ENCODE measurements at places on chromosomes 3 and 15.

DNA sequence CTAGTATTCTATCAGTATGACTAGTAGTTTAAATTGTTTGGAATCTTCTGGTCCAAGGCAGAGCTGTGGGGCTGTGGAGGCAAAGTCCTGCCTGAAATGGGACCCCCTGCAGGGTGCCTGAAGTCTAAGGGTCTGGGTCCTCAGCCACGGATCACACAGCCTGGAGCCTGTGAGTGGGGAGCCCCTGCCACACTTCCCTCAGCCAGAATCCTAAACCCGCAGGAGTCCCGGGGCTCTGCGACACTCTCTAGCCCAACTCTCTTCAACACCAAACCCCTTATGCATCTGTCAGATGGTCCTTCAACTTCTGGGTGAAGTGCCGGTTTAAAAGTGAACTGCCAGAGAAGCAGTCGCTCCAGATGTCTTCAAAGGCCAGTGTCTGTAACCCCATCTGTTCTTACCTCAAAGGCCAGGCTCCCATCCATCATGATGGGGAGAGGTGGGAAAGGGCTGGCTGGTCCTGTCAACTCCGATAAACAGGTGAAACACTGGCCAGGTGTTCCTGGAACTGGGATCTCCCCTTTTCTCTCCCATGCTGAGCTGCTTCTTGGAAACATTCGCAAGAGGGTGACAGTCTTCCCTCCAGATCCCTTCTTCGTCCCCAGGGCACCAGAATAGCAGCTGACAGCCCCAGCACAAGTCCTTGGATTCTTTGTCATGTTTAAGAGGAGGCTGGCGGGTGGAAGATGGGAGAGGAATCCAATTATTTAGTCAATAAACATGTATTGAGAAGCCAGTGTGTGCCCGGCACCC lies 45.6 kb downstream of the CPN2 start:
- no peak for DNase-seq

GRCh38 chr15:57667171-57667849 lies 39.2 kb upstream of the POLR2M start:
- no peak for DNase-seq

GRCh38 chr3:99607151-99607550 lies 31.2 kb upstream of the COL8A1 start:
- DNase-seq, result no peak

DNA sequence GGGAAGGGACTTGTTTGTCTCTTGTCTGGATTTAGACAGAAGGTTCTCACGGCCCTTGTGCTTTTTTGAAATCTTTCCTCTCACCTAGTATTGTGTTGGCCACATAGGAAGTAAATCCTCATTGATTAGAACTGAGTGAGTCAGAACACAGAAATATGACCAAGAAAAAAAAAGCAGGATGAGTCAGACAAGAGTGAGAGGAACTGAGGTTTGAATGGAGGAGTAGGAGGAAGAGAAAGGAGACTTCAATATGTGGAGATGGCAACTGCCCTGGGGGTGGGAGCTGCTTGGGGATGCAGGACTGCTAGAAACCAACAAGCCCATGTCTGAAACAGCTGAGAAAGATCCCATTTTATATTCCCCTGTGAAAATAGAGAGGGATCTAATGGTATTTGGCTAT lies 194.1 kb upstream of the ZBTB20 start:
- DNase-seq, result no peak

GRCh38 chr3:127439621-127440020 lies 150.9 kb downstream of the TPRA1 start:
- no peak for DNase-seq

- DNase-seq, result no peak
These were observed 23.9 kb upstream of the CTXND1 start for GRCh38 chr15:80275961-80276360.

GRCh38 chr15:85167568-85167967 lies 185.9 kb downstream of the PDE8A start:
- no peak for DNase-seq

DNA sequence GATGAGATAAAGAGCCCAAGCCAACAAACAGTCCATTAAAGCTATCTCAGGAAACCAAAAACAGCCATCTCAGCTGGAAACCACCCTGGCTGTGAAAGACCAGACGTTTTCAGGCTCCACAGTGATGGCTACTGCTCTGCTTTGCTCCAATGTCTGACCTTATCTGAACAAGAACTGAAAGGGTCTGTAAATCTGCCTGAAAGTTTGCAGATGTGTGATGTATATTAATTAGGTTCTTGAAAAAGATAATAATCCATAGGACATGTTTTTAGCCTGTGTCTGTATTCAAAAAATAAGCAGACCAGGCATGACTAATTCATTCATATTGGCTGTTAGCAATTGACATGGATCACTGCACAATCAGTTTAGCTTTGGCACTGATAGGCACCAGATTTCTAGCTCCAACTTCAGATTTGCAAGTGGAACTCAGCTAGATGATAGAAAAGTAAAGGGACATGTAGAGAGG lies 611.4 kb upstream of the NAALADL2 start:
- DNase-seq, result no peak

- no peak for DNase-seq
These were observed 10.9 kb upstream of the NCKIPSD start for GRCh38 chr3:48696601-48697000.

DNA sequence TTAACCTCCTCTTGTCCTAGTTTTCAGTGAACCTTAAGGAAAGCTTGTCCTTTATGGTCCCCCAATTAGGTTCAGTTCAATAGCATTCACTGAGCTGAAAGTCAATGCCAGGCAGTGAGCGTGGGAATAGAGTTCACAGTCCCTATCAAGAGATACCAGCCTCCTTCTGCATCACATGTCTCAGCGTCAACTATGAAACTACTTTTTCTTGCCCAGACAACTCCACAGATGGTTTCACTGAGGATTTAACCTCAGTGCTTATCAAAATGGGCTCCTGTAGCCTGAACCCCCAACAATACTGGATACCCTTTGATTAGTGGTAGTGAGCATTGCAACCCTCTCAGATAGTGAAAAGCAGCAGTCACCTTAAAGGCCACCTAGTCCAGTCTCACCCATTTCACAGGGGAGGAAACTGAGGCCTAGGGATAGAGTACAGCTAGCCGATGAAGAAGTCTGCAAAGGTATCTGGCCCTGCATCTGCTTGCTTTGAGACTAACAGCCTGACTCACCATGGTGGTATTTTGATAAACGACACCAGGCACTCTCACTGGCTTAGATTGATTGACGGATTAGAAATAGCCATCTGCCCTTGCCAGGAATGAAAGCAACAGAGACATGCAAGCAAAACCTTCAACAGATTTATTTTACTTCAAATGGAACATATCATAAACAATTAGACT lies 1.6 kb upstream of the UBA3 start:
- DNase-seq, result no peak

- DNase-seq, result no peak
These were observed 61.3 kb downstream of the TBL1XR1 start for GRCh38 chr3:177135841-177136492.

DNA sequence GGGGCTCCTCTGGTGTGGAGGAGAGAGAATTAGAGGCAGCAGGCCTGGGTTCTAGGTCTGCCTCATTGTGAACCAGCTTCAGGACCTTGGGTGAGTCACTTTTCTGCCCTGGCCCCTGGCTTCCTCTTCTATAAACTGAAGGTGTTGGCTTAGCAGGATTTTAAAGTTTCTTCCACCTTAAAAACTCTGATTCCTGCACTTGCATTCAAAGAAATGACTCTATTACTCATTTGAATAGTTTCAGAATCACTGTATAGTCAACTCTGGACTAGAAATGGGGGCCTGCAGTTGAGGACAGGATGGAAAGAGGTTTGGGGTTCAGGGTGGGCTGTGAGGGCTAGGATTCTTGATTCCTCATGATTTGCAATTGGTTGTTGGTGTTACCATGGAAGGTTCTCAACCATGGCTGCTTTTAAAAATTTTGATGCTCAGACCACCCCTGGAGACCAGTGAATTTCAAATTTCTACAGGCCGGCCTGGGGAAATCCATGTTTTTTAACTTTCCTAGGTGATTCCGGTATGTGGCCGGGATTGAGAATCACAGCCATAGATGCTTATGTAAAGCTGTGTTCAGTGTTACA lies 19.9 kb downstream of the SMAD3 start:
- no peak for DNase-seq

GRCh38 chr3:143002083-143002712 lies 828 bp downstream of the U2SURP start:
- no peak for DNase-seq

GRCh38 chr3:87335931-87336330 lies 59.5 kb upstream of the POU1F1 start:
- DNase-seq, result no peak

GRCh38 chr3:53478166-53478830 lies 16.1 kb upstream of the CACNA1D start:
- no peak for DNase-seq

- no peak for DNase-seq
These were observed 6.5 kb upstream of the GLB1 start for GRCh38 chr3:33103480-33103879.

DNA sequence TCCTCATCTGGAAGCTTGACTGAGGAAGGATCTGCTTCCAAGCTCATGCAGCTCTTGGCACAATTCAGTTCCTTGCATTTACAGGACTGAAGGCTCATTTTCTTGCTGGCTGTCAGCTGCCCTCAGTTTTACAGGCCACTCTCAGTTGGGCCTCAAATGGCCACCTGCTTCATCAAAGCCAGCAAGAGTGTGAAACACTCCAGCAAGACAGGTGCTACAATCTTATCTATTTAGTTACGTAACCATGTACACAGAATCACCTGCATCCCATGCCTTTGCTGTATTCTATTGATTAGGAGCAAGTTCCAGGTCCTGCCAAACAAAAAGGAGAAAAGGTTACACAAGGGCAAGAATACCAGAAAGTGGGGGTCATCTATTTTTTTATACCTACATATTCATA lies 40.8 kb downstream of the RHCG start:
- no peak for DNase-seq
